Stimulated activated CD8-positive, alpha-beta memory T cell treated with anti-CD3 and anti-CD28 coated beads, Interleukin-2, amount 100 ng/mL, for 1 hour (primary cell): ENCODE measurements at places on chromosomes 16 and 17.

DNA sequence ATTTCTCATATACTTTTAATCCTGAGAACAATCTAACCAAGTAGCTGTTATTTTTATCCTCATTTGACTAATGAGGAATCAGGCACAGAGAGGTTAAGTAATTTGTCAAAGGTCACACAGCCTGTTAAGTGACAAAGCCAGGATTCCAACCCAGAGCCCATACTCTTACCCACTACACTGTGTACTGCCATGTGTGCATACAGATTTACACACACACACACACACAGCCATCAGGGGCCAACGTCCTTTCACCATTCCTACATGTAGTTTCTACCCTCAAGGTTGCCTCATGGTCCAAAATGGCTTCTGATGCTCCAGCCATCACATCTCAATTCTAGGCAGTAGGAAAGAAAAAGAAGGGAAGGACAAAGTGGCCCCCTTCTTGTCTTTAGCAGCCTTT is 22.1 kb downstream of the TMEM186 start:
- no peak for DNase-seq

GRCh38 chr17:34206569-34206968 is 48.5 kb upstream of the CCL2 start:
- no peak for DNase-seq

- DNase-seq, result no peak
Observed at GRCh38 chr17:6654841-6655731, 3.5 kb downstream of the C17orf100 start.

GRCh38 chr17:70862295-70862694 is 693.0 kb downstream of the KCNJ2 start:
- DNase-seq, result no peak

DNA sequence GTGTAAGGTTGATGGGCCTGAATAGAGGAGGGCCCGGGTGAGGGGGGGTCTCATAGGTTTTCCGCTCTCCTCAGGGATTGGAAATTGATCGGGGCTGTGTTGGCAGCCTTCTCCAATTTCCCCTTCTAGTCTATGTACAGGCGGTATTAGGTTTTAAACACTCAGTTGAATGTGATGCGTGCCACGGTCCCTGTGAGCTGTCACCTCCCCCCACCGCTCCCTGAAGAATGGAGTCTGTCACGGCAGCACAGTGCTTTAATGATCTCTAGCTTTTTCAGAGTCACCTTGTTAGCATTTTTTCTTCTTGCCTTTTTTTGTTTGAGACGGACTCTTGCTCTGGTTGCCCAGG is 800 bp downstream of the COX4I1 start:
- DNase-seq, result no peak
